Ascending aorta (tissue), 2 donors: ENCODE measurements at places on chromosomes 7 and 10. TPM values are rescaled to one million over a fixed set of nuclear protein-coding genes. Genes with fewer than 3 reads are reported as not detected.

GRCh38 chr7:91875851-91876250, 4.7 kb downstream of the MTERF1 start:
- H3K4me1 ChIP-seq, result no peaks in the 10 kb centered on the region
- no peak overlapping the region for H3K27ac ChIP-seq
- H3K4me3 ChIP-seq, result no peak overlapping the region
- no peak for DNase-seq

- no peak overlapping the region for H3K4me3 ChIP-seq
- no peak overlapping the region for H3K27ac ChIP-seq
- H3K4me1 ChIP-seq, result no peaks in the 10 kb centered on the region
- H3K36me3 ChIP-seq, result no peaks in the 10 kb centered on the region
These were observed 98.1 kb downstream of the SDHAF3 start for GRCh38 chr7:97215556-97215955.

DNA sequence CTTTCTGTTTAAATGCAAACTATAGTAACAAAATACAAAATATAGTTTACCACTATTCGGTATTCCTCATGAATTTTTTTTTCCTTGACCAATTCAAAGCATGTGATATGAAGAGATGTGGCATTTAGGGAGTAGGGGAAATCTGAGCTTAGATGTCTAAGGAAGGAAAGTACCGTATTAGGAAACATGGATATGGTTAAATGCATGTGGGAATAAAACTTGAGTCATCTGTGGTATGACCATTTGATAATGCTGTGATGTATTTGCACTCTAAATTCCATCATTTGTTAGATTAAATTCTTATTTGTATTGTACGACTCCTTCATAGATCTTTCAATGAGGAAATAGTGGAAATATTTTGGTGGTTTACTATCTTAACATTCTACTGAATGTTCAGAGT, 19.7 kb downstream of the AHR start:
- H3K27ac ChIP-seq, result no peak overlapping the region
- no peak overlapping the region for H3K4me3 ChIP-seq
- no peaks in the 10 kb centered on the region for H3K27me3 ChIP-seq

- H3K36me3 ChIP-seq, result no peaks in the 10 kb centered on the region
- no peak for DNase-seq
- no peaks in the 10 kb centered on the region for H3K27me3 ChIP-seq
- peaks cover 15% of the 10 kb centered on the region for H3K4me1 ChIP-seq
These were observed 63.9 kb downstream of the PPP1R9A start for GRCh38 chr7:94971051-94971867.

- H3K27ac ChIP-seq, result no peak overlapping the region
- no peak overlapping the region for H3K4me3 ChIP-seq
- H3K27me3 ChIP-seq, result no peaks in the 10 kb centered on the region
- H3K4me1 ChIP-seq, result no peaks in the 10 kb centered on the region
These were observed 4.4 kb downstream of the PTTG1IP2 start for GRCh38 chr7:90473814-90474213.

DNA sequence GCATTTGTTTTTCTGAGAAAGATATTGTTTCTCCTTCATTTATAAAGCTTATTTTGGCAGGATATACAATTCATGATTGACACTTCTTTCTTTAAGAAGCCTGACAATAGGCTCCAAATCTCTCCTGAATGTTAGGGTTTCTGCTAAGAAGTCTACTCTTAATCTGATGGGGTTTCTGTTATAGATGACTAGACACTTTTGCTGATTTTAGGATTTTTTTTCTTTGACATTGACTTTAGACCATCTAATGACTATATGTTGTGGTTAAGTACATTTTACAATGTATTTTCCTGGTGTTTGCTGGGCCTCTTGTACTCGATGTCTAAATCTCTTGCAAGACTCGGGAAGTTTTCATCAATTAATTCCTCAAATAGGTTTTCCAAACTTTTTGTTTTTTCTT, 321.8 kb upstream of the SMIM30 start:
- no peaks in the 10 kb centered on the region for H3K27me3 ChIP-seq
- no peak for DNase-seq
- H3K4me1 ChIP-seq, result no peaks in the 10 kb centered on the region
- H3K4me3 ChIP-seq, result no peak overlapping the region
- H3K36me3 ChIP-seq, result no peaks in the 10 kb centered on the region
- no peak overlapping the region for H3K27ac ChIP-seq

DNA sequence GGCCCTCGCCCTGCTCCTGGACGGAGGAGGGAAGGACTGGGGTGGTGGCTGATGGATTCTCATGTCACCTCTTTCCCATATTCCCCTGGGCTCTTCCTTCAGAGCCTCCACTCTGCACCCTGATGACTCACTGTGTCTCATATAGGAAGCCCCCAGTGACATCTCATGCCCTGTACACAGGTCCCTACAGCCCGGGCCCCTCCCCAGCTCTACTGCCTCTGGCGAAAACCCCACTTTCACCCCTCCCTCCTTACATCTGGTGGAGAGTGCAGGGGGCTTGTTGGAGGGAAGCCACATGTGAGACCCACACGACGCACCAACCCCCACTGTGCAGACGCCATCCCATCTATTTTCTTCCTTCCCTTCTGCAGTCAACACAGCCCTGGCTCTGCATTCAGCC, 72.8 kb upstream of the ZNF479 start:
- no peak for DNase-seq
- no peaks in the 10 kb centered on the region for H3K36me3 ChIP-seq
- H3K27me3 ChIP-seq, result no peaks in the 10 kb centered on the region
- no peak overlapping the region for H3K27ac ChIP-seq
- no peaks in the 10 kb centered on the region for H3K4me1 ChIP-seq
- H3K4me3 ChIP-seq, result no peak overlapping the region

- H3K4me3 ChIP-seq, result no peak overlapping the region
- H3K36me3 ChIP-seq, result no peaks in the 10 kb centered on the region
- no peak overlapping the region for H3K27ac ChIP-seq
- H3K27me3 ChIP-seq, result no peaks in the 10 kb centered on the region
These were observed 9.5 kb upstream of the WDR11 start for GRCh38 chr10:120841522-120842189.

DNA sequence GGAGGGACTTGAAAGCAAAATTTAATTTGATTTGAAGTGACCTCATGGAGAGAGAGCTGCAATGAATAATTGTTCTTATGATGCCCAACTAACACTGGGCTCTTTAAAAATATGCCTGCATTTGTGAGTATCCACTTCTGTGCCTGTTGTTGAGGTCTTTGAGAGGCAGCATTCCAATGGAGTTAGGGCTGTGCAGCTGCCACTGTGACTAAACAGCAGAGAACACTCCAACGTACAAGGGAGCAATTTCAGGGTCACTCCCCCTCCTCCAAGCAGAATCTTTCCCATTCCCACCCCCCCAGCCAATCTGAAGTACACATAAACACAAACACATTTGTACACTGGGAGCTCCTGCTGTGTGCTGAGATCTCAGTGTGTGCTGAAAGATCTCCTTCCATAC, 28.0 kb upstream of the GSAP start:
- H3K36me3 ChIP-seq, result no peaks in the 10 kb centered on the region
- H3K4me1 ChIP-seq, result no peaks in the 10 kb centered on the region
- no peak overlapping the region for H3K27ac ChIP-seq
- DNase-seq, result no peak
- no peaks in the 10 kb centered on the region for H3K27me3 ChIP-seq
- H3K4me3 ChIP-seq, result no peak overlapping the region

DNA sequence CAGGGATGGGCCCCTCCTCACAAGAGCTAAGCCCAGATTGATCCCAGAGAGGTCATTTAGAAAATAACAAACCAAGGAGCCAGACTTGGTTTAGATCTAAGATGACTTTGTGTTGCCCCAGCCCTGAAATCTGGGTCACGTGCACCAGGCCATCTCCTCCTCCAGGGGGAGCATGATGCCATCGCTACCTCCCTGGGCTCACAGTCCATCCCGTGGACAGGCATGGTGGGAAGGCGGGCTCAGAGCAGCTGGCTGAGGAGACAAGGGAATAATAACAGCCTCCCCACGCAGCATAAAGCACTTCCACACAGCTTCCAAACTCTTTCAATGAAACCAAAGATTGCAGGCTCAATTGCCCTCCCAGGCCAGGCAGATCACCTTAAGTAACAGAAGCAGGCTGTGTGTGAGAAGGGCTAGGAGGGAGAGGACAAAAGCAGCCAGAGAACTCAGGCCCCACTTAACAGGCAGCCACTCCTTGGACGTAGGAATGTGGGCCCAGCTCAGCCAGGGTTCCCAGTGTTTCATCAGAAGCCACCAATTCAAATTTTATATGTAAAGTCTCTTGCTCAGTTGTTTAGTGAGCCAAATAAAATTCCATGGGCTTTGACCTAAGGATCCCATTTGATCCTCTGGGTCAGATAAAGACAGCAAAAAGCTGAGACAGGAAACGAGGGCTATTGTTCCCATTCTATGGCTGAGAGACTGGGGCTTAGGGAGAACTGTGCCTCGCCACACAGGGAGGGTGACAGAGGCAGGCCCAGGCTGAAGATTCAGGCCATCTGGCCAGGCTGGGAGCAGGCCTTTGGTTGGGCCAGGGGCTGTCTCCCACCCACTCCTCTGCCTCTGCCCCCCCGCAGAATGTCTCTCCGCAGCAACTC, 100.2 kb downstream of the COL13A1 start:
- H3K4me3 ChIP-seq, result no peak overlapping the region
- no peak overlapping the region for H3K27ac ChIP-seq
- no peak for DNase-seq
- no peaks in the 10 kb centered on the region for H3K4me1 ChIP-seq
- no peaks in the 10 kb centered on the region for H3K36me3 ChIP-seq
- no peaks in the 10 kb centered on the region for H3K27me3 ChIP-seq

DNA sequence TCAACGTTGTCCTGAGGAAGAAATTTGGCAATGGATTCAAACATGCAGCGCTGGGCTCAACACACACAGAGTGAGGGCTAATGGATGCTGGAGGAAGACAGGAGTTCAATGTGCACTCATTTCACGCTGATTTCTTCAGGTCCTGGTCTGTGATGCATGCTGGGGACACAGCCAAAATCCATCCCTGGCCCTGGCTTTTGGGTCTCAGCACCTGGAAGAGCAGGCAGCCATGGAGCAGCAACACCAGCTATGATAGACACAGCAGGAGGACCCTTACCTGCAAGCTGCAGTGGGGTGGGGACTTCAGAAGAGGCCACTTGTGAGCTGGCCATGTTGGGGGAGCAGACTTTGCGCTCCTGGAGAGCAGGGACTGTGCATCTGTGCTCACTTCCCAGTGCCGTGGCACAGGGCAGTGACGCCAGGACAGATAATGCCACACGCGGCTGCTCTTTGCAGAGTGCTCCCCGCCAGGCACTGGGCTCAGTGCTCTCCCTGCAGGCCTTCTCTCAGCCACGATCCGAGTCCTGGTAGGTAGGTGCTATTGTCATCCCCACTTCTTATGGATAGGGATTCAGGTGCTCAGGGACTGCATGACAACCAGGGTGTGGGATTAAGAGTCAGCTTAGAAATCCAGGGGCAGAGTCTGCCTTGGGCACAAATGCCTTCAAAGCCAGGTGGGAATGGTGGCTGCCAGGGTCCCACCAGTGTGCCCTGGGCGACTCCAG, 138.8 kb upstream of the UNC5B start:
- H3K27me3 ChIP-seq, result no peaks in the 10 kb centered on the region
- no peaks in the 10 kb centered on the region for H3K36me3 ChIP-seq
- no peak overlapping the region for H3K4me3 ChIP-seq
- peaks cover 19% of the 10 kb centered on the region for H3K4me1 ChIP-seq
- peak; percentile 34 for DNase-seq

GRCh38 chr10:119595134-119595675, 1.6 kb downstream of the TIAL1 start:
- H3K36me3 ChIP-seq, result peaks cover 3% of the 10 kb centered on the region
- H3K27me3 ChIP-seq, result no peaks in the 10 kb centered on the region
- H3K4me3 ChIP-seq, result peak overlapping the region; percentile 70
- peak overlapping the region; percentile 98 for H3K27ac ChIP-seq

The MET gene
- 29.5 TPM for total RNA-seq

The RPP30 gene
- total RNA-seq, result 141 TPM

The H2BK1 gene
- total RNA-seq, result not detected
